Heart right ventricle (tissue), 16 donors: ENCODE measurements at places on chromosomes 7 and 10. TPM values are rescaled to one million over a fixed set of nuclear protein-coding genes. Genes with fewer than 3 reads are reported as not detected.

DNA sequence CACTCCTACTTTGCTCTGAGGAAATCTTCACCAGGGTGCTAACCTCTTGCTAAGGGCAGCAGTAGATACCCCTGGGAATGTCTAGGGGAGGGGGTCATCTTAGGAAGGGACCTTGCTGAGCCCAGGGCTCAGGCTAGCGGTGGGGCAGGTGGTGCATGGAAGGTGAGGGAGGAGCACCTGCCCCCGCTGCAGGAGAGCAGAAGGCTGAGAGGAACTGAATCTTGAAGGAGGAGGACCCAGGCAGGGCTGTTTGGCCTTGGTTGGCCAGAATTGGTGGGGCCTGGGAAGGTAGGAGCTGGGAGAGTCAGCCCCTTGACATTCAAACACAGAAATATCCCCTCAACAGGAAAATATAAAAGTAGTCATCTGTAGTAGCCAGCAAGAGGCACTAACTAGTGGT is 7.0 kb downstream of the CALHM3 start:
- no peak for DNase-seq

- DNase-seq: no peak
Measured at GRCh38 chr7:37277513-37277912, 171.2 kb downstream of the ELMO1 start.

DNA sequence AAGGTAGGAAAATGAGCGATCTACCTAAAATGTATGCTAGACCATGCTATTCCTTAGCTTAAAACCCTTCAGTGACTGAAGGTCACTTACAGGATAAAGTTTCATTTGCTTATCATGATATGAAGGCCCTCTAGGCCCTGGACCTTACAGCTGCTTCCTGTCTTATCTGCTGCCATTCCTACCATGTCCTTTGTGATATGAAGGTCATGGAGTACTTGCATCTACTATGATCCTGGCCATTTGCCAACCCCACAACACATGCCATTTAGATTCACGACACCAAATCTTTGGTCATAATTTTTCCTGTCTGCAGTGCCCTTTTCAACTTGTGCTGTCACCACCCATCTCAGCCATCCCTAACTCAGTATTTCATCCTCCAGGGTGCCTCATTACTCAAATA is 181.8 kb upstream of the MDFIC start:
- no peak for DNase-seq

Gene RNF32
- not detected for total RNA-seq

GRCh38 chr10:114970515-114970914 is 32.5 kb downstream of the TRUB1 start:
- peak; percentile 15 for DNase-seq

GRCh38 chr7:43653466-43653865 is 70.6 kb downstream of the STK17A start:
- DNase-seq: no peak

GRCh38 chr10:82278401-82279182 is 403.6 kb downstream of the NRG3 start:
- no peak for DNase-seq

DNA sequence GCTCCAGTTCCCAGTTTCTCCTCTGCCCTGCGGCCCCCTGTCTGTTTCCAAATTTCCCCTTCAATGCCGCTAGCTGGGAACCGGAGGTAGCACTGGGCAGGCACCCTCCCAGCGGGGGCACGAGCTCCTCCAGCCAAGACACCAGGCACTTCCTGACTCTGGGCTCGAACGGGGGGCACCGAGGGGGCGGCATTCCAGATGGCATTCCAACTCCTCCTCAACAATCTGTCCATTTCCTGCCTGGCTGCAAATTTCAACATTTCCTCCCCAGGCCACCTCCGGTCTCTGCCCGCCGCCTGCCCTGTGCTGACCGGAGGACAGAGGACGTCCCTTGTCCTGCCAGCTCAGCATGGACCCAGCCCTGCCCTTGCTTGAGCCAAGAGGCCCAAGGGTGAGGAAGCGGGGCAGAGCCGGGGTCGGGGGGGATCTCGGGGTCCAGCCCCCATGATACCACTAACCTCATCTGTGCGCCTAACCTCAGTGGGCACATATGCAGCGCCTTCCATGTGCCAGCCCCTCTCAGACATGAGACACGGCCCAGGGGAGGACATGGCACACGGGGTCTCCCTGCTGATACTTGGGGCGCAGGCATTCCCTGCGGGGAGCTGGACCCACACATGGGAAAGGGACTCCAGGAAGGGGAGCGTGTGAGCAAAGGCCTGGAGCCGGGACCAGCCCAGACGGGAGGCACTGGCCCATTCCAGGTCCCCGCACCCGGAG is 58.0 kb downstream of the PDGFA start:
- no peak for DNase-seq

DNA sequence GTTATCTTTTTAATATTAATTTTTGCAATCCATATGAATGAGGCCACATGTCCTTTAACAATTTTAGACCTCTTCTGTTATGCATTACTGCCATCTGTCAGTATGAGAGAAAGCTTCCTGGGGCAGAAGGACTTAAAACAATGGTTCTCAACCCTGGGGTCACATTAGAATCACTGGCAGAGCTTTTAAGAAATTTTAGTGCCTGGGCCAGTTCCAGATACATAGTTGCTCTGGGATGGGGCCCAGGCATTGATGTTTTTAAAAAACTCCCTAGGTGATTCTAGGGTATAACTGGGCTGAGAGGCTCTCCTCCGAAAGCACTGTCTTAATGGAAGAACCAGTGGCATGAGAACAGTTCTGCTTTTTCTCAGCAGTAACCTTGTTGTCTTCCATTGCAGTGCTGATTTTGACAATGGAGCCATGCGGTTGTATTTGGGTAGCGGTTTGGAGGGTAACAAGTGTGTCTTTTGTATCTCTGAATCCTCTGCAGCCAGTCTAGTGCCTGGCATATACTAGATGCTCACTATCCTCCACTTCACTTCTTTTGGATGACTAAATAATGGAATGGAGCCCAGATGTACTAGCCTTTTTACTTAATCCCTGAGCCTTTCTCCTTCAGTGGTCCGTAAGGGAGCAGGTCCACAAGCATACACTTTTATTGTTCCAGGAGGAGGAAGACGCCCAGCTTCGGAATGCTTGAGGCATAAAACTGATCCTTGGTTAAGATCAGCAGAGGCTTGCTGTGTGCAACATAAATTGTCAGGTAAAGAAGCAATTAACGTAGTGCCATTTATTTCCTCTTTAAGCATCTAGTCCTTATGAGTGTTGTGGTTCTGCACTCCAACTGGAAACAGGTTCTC is 227.1 kb downstream of the AUTS2 start:
- no peak for DNase-seq

DNA sequence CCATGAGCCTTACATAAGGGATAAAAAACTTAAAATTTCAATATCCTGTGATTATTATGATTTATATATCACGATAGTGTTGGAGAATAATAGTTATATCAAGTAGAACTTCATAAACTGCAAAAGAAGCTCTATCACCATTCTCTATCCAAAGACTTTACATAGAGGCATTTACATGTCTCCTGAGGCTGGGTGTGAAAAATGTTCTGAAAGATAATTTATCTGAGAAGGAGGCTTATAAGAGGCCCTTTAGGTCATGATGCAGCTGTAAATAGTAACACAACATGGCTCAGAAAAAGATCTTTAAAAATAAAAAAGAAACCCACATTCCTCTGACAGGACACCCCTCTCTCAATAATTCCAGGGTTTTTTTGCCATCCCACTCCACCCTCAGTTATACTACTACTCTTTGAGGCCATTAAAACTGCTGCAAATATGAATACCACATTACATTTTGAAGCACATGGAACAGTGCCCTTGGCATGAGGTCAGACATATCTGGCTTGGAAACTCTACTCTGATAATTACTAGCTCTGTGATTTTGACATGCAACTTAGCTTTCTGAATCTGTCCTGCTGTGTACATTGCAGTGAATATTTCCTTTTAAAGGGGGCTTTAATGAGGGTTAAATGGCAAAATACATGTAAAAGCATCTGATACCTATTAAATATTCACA is 55.5 kb downstream of the SLC16A12 start:
- DNase-seq: peak; percentile 24

Gene SORCS1
- total RNA-seq: 0.72 TPM

GRCh38 chr10:47257396-47258120 is 42.4 kb upstream of the GDF10 start:
- DNase-seq: no peak

Gene THSD7A
- total RNA-seq: 3.4 TPM

Gene AKR1C3
- total RNA-seq: 18.7 TPM

GRCh38 chr10:61815496-61815895 is 86.0 kb upstream of the ARID5B start:
- no peak for DNase-seq

Gene PTF1A
- not detected for total RNA-seq

- no peak for DNase-seq
Measured at GRCh38 chr10:34049887-34050286, 715.4 kb upstream of the NRP1 start.

Gene REEP3
- total RNA-seq: 22.5 TPM

- no peak for DNase-seq
Measured at GRCh38 chr7:101241443-101242349, 3.2 kb downstream of the FIS1 start.

DNA sequence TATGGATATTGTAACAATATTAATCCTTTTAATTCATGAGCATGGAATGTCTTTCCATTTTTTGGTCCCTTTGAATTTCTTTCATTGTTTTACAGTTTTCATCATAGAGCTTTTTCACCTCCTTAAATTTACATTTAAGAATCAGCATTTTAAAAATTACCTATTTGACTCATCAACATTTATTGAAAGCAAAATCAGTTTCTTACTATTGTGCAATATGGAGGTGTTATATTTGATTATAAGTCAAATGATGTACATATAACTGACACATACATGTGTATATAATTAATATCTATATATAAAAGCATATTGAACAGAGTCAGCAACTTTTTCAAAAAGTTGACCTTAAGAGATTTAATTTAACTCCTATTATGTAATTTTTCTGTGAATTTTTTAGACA is 52.2 kb downstream of the SHOC2 start:
- DNase-seq: no peak

DNA sequence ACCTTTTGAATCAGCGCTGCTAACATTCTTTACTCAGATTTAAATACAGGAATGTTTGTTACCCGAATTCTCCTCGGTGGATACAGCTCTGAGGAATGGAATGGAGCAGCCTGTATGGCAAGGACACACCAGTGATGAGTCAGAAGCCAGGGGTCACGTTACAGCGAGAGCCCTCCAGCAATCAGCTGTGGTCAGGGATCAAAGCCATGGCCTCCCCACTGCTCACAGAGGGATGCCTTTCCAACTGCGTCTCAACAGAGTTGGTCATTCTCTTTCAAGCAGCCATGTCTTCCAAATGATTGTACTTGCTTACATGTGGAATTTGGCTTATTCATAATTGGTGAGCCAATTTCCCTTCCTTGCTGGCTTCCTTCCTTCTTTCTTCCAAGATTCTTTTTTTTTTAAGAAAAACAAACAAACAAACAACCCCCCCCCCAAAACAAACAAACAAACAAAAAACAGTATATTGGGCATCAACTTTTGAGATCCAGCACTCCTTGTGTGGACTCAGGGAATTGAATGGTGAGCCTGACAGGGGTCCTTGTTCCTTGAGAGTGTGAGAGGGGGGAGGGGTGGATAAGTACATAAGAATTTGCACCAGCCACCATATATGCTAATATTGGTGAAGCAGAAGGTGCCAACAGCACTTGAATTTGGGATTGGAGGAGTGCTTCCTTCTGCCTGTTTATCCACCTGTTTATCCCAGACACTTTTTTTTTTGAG is 100.2 kb downstream of the ATXN7L1 start:
- DNase-seq: peak; percentile 24

GRCh38 chr7:135670179-135670578 is 7.9 kb downstream of the STMP1 start:
- no peak for DNase-seq

DNA sequence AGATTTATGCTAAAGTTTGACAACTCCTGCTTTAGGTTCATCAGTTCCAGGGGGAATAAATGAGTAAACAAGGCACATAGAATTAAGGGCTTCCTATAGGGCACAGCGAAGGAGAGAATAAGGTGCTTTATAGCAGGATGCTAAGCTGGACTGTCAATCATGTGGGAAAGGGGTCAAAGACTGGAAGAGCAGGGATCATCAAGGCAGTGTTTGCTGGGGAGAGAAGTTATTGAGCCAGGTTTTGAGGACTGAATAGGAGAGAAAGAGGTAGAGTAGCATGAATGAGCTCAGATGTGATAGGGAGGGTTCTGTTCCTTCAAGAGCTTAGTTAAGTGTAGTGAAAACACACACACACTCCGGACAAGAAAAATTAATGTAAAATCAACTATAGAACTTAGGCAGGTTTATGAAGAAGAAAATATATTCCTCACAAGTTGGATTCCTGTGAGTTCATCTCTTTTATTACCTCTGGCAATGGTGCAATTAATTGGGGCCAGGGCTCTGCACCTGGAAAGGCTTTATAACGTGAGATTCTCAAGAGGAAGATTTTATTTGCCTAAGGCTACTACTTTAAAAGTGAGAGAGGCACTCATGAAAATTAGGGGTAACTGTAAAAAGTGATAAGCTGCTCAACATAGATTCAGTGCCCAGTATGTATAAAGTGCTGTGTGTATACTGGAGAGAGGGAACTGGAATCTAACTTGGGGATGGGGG is 222.4 kb downstream of the AUTS2 start:
- no peak for DNase-seq

Gene TWIST1
- 0.85 TPM for total RNA-seq

Gene ADAMTS14
- total RNA-seq: 1.3 TPM

Gene POU6F2
- total RNA-seq: 0.42 TPM

Gene MSMB
- total RNA-seq: not detected

Gene SMKR1
- total RNA-seq: not detected

- no peak for DNase-seq
Measured at GRCh38 chr10:122550983-122551382, 9.6 kb upstream of the DMBT1 start.

- no peak for DNase-seq
Measured at GRCh38 chr7:42511027-42511426, 274.0 kb upstream of the GLI3 start.

GRCh38 chr10:31582365-31583052 is 263.5 kb downstream of the ZEB1 start:
- DNase-seq: peak; percentile 46

DNA sequence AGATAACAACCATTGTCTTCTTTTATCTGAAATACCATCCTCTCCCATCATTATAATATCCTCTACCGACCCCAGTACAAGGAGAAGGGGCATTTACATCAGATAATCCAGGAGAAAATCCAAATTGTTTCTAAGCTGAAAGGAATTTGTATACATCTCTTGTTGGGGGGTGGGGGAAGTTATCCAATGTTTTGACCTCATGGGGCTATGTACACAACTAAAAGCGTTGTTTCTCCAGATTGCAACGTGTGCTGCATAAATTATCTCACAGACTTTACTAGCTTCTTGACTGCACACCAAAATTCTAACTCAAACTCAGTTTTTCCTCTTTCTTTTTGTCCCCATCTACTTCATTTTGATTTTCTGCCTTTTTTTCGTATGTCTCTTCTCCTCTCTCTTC is 156.7 kb downstream of the TWIST1 start:
- DNase-seq: no peak

Gene CDNF
- 4.5 TPM for total RNA-seq

- DNase-seq: peak; percentile 60
Measured at GRCh38 chr7:155380221-155380861, 77.6 kb upstream of the EN2 start.

GRCh38 chr7:3439333-3440030 is 138.4 kb downstream of the SDK1 start:
- DNase-seq: no peak
